Esophagus mucosa (tissue), 1 donor: ENCODE measurements at places on chromosomes 7 and 10. TPM values are rescaled to one million over a fixed set of nuclear protein-coding genes. Genes with fewer than 3 reads are reported as not detected.

- ATAC-seq = no peak
Measured at GRCh38 chr7:104271948-104272347, 56.5 kb upstream of the LHFPL3 start.

DNA sequence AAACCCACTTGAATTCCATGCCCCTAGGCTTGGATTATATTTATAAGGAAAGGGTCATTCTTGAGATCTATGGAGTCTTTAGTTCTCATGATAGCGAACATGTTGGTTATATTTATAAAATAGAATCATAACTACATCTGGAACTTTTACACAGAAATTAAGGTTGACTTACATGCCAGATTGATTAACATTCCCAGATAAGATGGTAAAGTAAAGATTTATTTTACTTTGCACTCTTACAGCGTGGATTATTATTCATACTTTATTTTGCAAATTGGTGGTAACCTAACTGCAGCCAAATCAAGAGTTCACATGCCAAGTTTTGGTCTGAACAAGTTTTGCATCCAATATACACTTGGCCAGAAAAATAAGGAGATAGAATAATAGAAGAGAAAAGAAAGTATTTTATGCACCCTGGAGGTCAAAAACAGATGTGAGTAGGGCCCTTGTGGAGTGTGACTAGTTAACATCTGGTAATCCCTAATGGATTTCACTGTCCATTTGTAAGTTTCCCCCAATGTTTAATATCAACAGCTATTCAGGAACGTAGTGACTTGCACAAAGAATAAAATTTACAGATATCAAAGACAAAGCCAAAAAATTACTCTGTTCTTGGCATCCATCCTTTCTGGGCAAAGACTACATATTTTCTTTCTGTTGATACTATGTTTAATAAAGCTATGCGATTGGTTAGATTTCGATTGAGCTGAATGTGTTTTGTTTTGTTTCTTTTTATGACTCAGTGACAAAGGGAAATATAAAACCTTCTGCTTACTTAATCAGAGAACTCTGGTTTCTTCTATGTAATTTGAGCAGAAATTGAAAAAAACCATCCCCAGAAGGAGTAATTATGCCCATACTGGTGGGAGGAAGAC is 10.1 kb upstream of the TMEM26 start:
- ATAC-seq = no peak

GRCh38 chr10:76415554-76415953 is 984.1 kb downstream of the LRMDA start:
- no peak for ATAC-seq

DNA sequence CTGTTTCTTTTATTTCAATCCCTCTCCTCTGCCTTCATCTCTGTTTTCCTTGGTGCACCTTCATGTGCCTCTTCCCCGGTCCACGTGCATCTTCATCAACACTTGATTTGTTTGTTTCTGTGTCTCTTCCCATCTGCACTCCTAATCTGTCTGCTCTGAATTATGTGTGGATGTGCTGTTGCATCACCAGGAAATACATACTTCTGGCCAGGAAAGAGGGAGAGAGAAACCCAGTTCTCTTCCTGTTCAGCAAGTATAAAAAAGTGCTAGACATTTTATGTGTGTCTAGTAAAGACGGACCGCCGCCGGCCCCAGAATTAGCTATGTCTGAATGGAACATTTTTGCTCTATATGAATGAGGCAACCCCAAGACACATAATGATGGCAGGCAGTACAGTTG is 93.8 kb downstream of the CALD1 start:
- ATAC-seq = no peak

GRCh38 chr7:50353894-50354595 is 49.5 kb downstream of the IKZF1 start:
- no peak for ATAC-seq

GRCh38 chr10:101367569-101368453 is 13.8 kb downstream of the BTRC start:
- ATAC-seq = peak; percentile 97

DNA sequence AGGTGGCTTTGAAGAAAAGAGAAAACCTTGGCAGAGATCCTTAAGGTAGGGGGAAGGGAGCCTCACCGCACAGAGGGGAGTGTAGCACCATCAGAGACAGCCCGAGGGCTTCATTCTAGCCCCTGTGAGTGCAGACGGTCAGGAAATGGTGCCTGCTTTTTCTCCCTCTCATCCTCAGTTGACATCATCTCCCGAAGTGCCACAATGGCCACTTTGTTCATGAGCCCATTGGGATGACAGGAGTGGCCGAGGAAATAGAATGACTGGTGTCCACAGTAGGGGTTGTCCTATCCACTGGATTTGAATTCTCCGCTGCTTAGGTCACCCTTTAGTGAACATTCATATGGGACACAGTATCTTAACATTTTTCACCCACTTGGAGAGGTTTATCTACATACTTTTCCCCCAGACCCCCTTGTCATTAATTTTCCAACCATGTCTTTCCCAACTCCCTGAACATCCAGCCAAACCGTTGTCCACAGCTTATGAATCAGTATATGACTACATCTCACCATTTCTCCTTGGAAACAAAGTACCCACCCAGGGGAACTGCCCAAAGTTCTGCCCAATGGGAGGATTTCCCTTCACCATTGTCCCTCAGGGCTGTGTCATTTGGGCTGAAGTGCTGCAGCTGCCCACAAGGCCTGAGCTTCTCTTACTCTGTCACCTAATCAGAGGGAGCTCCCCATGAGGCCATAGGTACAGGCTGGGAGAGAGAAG is 108.8 kb downstream of the ADCY1 start:
- no peak for ATAC-seq

GRCh38 chr10:42637648-42638054 is 719 bp downstream of the ZNF33B start:
- no peak for ATAC-seq

DNA sequence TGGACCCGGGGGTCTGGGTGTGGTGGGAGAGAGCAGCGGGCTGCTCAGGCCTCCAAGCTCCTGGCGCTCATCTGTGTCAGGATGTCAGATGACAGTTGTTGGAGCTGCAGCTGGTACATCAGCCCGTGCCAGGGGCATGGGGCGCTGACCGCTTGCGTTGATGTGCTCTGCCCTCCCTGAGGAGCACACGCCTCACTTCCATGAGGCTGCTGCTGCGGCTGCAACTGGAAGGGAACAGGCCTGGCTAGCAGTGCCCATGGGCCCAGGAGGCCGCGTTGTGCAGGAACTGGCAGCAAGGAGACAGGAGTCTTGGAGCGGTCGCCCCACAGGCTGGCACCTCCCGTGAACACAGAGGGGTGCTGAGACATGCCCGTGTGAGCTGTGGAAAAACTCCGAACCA is 361.3 kb upstream of the MKI67 start:
- ATAC-seq = no peak

GRCh38 chr7:81064426-81064825 is 145.6 kb upstream of the SEMA3C start:
- no peak for ATAC-seq

- ATAC-seq = no peak
Measured at GRCh38 chr7:80172387-80172786, 37.8 kb downstream of the GNAI1 start.

DNA sequence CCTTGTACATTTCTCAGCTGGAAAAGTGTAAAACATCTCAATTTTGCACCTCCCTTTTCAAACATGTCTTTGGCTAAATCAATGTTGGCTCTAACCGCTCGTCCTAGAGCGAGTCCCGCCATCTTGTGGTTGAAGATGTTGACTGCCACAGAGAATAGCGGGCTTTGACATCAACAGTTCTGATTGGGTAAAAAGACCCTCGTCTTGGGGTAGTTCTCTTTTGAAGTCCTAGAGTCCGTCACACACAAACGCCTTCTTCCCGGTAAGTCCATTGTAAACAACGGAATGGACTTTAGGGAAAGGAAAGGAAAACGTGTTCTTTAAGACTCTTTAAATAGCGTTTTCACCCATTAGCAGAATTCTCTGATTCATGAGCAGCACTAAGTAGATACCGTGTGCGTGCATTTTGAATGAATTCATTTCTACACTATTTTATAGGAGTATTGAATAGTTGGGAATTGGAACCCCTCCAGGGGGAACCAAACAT is 452 bp upstream of the RPP30 start:
- ATAC-seq = peak; percentile 43

GRCh38 chr10:69914398-69915214 is 112.9 kb downstream of the COL13A1 start:
- peak; percentile 76 for ATAC-seq

DNA sequence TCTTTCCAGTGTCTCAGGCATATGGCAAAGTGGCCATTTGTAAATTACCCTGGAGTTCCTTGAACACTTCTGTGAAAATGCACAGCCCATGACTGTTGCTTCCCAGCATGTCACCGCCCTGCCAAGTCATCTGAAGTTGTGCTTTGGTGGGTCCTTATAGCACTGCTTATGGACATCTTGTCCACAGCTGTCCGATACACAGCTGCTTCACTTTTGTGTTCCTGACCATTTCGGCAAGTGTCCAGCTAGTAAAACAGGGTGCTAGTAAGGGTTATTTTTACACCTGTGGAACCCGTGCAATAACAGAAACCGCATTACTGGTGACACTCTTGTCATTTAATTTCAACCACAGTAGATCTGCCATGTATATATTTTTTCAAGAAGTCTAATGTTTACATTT is 29.7 kb downstream of the PIP4K2A start:
- no peak for ATAC-seq

DNA sequence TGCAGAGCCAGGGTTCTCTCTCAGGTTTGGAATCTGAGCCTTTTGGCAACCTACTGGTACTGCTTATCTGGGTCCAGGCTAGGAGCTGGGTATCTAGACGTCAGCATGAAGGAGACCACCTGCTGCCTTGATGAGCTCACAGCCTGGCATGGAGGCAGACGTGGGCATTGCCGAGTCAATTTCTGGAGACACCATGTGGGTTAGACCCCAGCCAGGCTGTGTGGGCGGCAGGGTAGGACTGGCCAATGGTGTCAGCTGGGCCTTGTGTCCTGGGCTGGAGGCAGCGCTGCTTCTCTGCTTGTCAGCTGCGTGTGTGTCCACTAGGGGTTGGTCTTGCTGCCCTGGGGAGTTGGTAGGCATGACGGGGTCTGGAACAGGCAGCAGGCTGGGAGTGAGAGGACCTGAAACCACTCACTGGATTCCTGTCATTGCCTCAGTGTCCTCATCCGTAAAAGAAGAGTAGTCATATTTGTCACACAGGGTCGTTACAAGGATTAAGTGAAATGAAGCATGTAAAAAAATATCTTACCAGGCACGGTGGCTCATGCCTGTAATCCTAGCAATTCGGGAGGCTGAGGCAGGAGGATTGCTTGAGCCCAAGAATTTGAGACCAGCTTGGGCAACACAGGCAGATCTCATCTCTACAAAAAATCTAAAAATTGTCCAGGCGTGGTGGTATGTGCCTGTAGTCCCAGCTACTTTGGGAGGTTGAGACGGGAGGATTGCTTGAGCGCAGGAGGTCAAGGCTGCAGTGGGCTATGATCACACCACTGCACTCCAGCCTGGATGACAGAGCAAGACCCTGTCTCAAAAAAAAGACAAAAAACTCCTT is 31.7 kb upstream of the ANKRD2 start:
- no peak for ATAC-seq

- peak; percentile 44 for ATAC-seq
Measured at GRCh38 chr7:45574669-45575500, 717 bp downstream of the ADCY1 start.

DNA sequence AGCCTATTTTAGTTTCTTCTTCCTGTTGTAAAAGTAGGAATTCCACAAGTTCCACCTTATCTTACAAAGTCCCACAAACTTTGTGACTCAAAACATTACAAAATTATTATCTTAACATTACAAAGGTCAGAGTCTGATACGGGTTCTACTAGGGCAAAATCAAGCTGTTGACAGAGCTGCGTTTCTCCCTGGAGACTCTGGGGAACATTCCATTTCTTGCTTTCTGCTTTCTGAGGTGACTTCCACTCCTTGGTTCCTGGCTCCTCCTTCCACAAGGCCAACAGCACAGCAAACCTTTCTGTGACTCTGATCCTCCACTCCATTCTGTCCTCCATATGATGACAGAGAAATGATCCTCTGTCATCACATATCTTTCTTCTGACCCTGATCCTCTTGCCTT is 10.6 kb downstream of the OR2F1 start:
- ATAC-seq = no peak

GRCh38 chr7:106418094-106418493 is 133.3 kb upstream of the NAMPT start:
- peak; percentile 81 for ATAC-seq

GRCh38 chr7:711922-712380 is 14.5 kb upstream of the DNAAF5 start:
- ATAC-seq = no peak

DNA sequence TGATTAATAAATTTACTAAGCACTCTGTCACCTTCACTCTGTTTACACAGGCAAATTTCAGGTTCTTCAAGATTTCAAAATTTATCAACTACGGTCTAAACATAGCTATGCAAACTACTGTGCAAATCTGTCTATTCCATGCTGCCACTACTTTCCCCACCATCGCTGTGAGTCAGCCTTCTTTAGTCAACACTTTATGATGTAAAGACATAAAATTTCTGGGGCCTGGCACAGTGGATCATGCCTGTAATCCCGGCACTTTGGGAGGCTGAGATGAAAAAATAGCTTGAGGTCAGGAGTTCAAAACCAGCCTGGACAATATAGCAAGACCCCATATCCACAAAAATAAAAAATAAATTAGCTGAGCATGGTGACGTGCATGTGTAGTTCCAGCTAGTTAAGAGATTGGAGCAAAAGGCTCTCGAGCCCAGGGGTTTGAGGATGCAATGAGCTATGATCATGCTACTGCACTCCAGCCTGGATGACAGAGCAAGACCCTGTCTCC is 42.6 kb downstream of the CNOT4 start:
- peak; percentile 96 for ATAC-seq

DNA sequence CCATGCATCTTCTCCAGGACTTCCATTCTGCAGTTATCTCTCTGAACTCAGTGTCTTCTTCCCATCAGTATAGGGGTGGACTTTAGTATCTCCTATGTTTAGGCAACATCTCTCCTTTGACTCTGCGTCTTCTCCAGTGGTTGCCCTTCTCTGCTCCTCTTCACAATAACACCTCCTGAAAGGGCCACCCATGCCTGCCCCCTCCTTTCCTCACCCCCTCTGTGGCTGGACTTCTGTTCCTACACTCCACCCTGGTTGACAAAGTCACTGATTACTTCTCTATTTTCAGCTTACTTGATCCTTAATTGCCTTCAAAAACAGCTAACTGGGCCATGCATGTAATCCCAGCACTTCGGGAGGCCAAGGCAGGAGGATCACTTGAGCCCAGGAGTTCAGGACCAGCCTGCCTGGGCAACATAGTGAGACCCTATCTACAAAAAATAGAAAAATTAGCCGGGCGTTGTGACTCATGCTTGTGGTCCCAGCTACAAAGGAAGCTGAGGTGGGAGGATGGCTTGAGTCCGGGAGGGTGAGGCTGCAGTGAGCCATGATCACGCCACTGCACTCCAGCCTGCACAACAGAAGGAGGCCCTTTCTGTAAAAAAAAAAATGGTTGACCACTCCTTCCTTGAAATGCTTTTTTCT is 13.7 kb downstream of the SRGN start:
- no peak for ATAC-seq

GRCh38 chr10:19577381-19577780 is 238.9 kb upstream of the PLXDC2 start:
- ATAC-seq = no peak

MEOX2 gene
- total RNA-seq = 0.60 TPM

ANXA8L1 gene
- 193 TPM for total RNA-seq

URGCP gene
- 20.6 TPM for total RNA-seq

CAMK2B gene
- 1.1 TPM for total RNA-seq

XRCC2 gene
- 2.3 TPM for total RNA-seq
